D341Med (cell line): ENCODE measurements at places on chromosomes 5 and 9.

GRCh38 chr5:143932584-143932983, 120.6 kb downstream of the HMHB1 start:
- DNase-seq, result no peak

GRCh38 chr5:96614110-96614691, 48.0 kb upstream of the CAST start:
- peak; percentile 66 for DNase-seq

- DNase-seq, result no peak
Measured at GRCh38 chr9:32401488-32401887, 17.0 kb downstream of the ACO1 start.

DNA sequence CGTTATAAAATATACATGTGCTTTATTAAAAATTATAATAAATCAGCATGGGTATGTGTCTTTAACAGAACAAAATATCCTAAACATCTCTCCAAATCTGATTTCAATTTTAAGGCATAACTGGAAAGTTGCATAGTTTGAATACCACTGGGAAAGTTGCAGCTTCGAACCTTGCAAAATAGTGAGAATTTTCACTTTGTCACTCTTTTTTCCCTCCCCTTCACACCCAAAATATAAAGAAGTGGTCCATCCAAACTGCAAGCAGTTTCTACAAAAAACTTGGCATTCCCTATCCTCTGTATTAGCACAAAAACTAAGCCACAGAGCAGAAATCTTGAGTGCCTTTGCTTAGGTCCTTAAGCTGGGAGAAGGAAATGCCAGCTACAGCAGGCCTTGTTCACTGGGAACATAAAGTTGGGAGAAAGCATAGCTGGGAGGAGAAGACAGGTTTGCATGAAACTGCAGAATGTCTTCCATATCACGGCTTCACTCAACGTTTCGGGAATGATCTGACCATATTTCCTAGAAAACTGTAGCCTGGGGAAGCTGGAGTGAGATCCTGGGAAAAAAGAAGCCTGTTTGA, 400.3 kb downstream of the EBF1 start:
- no peak for DNase-seq

- DNase-seq, result no peak
Measured at GRCh38 chr5:124502551-124502950, 243.9 kb downstream of the ZNF608 start.
